ENCODE measurements at places on chromosomes 2 and 18. TPM values are rescaled to one million over a fixed set of nuclear protein-coding genes. Genes with fewer than 3 reads are reported as not detected.

The BCL2 gene
- 6.3 TPM for total RNA-seq

DNA sequence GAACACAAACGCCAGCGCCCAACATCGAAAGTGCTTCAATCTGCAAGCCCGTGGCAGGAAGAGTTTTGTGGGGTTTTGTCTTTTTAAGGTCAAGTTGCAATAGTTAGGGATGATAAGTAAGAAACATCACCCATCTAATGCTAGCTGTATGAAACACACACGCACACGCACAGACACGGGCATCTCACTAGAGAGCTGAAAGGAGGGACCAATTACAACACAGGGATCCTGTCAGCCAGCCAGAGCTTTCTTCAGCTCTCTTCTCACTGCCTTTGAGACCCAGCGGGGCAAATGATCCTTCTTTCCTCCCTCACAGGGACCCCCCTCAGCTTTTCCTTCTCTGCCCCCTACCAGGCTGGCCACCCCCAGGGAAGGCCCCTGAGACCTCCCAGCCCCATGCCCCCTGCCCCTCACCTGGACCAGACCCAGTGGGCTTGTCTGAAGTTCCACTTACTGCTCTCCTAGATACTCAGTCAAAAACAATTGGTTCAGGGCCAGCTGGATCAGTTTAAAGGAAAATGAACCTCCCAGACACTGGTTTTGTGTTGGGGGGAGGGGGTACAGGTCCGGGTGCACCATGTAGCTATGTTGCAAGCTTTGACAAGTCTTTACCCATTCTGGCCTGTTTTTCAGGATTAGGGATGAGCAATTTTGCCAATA, 17.9 kb downstream of the CYP26B1 start:
- no peak for DNase-seq

GRCh38 chr2:73254343-73255006, 20.4 kb downstream of the CCT7 start:
- no peak for DNase-seq

DNA sequence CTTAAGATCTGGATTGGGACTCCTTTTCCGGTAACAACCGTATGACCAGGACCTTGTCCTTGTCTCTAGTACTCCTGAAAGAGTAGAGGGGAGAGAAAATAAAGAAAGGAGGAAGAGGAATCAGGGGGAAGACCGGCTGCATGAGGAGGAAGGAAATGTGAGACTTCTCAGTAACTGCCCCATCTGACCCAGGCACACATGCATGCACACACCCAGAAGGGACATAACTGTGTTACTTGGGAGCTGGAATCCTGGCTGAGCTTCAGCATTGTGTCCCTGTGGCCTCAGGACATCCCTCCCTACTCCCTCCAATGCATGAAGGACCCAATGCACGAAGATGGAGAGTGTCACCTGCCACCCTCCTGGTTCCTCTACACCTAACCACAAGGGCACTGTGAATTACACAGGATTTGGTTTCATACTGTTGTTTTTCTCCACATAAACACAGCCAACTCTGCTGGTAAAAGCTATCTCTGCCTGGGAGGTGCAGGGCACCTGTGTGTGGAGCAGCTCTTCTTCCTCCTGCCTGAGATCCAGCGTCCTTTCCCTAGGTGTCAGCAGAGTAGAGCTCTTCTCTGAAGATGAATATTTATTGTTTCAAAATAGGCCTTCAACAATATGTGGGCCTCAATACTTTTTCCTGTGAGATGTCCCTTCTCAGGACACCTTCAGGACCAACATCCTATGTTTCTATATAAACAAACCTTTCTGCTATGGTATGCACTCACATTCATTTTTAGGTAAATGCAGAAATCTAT, 574.1 kb upstream of the ID2 start:
- no peak for DNase-seq

Measured in renal cortical epithelial cell (primary cell).